ENCODE measurements at places on chromosomes 2 and 18.

DNA sequence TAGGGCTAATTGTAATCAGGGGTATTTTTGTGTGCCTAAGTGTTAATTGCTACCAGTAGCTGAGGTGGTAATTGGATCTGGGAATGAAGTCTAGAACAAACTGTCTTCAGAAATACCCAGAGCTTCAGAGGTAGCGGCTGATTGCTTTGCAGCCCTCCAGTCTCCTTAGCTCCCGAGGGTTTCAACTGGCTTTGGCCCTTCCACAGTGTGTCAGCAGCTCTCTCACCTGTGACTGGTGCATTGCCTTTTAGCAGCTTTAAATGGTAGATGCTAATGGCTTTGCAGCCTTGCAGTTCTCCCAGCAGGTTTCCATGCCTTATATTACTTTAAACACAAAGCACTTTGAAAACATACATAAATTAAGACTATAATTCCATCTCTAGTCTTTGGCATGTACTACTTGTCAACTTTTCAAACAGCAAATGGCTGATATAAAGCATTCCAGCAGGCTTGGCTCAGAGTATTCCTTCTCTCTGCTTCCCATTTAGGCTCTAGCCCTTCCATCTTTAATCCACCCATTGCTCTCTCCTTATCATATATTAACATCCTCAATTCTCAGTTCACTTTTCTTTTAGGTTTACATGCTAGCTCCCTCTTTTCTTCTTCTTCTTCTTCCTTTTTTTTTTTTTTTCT lies 156.4 kb upstream of the GALNT13 start:
- DNase-seq, result no peak

DNA sequence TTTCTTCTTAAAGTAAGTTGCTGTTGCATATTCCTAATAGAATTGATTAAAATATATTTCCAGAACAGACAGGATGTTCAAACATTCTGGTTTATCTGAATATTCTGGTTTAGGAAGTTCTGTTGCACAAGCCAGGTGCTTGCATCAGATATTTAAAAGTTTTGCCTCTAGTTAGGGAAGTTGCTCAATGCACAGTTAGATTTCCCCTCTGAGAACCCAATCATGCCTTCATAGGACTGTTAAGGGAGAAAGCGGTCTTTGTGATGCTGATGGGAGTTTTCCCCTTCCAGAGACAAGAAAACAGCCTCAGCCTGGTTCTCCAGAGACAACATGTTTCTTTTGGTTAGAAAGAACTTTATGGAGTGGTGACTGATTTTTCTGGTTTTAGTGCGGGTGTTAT lies 65.6 kb upstream of the REV1 start:
- DNase-seq, result no peak

DNA sequence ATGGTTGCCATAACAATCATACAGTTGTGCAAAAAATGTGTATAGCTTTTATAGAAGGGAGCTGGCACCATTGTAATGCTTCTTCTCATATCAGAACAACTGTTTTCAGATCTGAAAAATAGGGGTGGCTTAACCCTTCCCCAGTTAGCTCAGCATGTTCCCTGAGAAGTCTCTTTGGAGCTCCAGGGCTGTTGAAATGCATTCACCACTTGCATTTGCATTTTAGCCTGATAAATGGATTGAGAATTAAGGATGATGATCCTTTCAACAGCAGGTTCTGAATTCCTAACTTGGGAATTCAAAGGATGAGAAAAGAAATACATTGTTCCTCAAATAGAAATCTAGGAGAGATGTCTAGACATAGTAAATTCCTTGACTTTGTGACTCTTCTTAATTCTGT lies 181.7 kb upstream of the ALPP start:
- DNase-seq, result no peak

DNA sequence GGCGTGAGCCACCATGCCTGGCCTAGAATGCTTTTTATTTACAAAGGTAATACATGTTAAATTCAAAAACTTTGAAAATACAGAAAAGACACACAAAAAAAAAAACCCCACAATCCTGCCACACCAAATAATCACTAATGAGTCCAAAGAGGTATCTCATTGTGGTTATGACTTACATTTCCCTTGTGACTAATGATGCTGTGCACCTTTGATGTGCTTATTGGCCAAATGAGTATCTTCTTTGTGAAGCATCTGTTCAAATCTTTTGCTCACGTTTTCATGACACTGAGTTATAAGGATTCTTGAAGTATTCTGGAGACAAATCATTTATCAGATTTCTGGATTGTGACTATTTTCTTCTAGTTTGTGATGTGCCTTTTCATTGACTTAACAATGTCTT lies 6.4 kb upstream of the NLRC4 start:
- DNase-seq, result no peak

DNA sequence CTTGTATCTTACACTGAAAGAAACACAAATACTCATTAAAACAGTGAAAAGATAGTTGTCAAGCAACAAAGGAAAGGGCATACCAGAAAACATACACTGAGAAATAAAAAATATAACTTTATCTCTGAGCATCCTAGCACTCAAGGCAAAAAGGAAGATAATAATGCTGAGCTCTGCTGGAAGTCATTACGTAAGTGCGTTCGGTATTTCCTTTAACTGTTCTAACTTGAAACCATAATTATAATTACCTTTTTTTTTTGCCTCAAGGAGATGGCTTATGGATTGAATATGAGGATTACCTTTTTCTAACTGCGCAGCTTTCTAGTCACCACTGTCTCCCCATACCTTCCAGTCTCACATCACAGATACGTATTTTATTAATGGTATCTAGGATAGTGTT lies 308.1 kb downstream of the GBX2 start:
- no peak for DNase-seq

GRCh38 chr2:34291076-34291475 lies 692.0 kb upstream of the FAM98A start:
- DNase-seq, result no peak

- no peak for DNase-seq
These were observed 26.2 kb downstream of the KLF7 start for GRCh38 chr2:207139552-207139951.

DNA sequence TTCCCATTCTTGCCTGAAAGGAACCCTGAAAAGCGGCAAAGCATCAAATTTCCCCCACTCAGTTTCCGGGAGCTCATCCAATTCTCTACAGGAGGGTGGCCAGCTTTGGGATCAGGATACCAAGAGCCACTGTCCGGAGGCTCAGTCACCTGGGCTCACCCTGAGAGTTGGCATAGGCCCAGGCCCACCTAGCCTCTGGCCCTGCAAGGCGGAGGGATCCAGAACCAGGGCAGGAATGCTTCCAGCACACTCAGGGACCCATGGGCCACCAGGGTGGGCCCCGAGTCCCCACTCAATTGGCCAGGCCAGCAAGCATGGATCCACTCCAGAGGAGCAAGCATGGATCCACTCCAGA lies 432.9 kb upstream of the MYT1L start:
- no peak for DNase-seq

- no peak for DNase-seq
These were observed 128.5 kb downstream of the METTL4 start for GRCh38 chr18:2442726-2443275.

DNA sequence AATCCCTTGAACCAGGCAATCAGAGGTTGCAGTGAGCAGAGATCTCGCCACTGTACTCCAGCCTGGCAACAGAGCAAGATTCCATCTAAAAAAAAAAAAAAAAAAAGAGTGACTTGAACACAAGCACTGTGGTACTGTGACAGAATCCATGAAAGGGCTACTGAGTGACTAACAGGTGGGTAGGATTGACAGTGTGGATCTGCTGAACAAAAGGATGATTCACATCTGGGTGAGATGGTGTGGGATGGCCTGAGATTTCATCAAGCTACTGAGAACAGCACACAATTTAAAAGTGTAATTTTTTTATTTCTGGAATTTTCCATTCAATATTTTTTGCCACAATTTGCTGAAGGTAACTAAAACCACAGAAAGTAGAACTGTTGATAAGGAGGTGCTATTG lies 13.3 kb upstream of the SP3 start:
- DNase-seq, result no peak

GRCh38 chr2:159459279-159459678 lies 157.1 kb downstream of the BAZ2B start:
- no peak for DNase-seq

GRCh38 chr18:23056315-23056714 lies 79.0 kb upstream of the CABLES1 start:
- no peak for DNase-seq

DNA sequence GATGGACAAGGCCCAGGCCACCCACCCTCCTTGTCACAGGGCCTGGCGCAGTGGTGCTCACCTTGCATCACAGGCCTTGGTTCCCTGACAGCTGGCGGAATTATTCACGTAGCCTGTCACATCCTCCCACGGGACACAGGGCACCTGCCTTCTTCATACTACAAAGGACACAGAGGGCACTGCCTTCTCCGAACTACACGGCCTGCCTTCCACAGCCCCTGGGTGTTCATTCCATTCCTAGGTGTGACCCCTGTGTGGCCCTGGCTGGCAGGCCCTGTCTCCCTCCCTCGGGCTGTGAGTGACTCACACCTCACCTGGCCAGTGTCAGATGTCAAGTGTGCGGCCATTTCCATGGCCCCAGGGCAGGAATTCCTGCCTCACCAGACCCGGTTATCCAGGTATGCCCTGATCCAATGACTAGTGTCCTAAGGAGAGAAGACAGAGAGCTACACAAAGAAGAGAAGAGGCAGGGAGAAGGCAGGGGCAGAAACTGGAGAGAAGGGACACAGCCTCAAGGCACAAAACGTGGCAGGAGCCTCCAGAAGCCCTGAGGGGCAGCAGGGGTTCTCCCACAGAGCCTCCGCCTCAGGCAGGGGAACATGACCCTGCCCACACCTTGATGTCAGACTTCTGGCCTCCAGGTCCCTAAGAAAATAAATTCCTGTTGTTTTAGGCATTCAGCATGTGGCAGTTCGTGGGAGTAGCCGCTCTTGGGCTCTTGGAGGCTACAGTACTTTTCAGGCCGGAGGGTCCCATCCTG lies 43.4 kb downstream of the MBP start:
- DNase-seq, result no peak

DNA sequence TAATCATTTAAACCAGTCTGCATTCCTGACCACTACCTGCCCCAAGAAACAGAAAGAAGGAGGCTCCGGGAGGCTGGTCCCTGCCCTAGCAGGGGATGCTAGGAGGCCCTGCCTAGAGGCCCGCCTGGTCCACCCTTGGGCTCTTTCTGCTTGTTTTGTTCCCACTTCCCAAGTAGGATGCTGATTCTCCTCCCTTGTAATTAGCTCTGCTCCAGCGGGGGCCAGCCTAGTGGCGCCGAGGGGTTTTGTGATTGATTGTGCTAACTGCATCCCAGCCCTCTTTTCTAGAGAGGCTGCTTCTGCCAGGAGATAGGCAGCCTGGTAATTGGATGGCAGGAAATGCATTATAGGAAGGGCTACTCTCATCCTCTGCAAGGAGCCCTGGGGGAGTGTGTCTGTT lies 220.0 kb downstream of the LOXHD1 start:
- no peak for DNase-seq

DNA sequence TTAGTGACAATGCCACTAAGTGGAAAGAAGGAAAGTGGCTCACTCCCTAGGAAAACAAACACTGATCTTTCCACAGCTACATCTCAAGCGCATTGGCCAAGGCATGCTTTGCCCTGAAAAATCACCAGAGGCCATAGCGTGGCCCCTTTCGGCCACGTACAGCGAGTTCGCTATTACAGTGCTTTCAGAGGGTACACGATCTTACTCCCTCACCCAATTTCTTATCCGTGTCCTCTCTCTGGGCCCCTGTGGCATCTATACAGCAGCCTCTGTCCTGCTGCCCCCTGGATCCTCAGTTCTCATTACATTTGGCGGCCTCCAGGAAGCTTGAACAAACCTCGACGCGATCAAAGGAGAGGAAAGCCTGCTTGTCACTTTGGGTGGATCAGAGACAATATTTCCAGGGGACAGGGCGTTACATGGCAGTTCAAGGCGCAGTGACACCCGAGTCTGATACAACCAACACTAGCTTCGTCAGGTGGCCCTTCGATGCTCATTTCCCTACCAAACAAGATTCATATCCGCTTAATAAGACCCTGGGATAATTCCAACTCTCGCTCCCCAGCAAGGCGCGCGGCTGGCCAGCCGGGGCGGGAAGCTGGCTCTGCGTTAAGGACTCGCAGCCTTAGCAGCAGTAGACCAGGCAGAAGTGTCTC lies 941 bp downstream of the SKOR2 start:
- DNase-seq, result no peak

DNA sequence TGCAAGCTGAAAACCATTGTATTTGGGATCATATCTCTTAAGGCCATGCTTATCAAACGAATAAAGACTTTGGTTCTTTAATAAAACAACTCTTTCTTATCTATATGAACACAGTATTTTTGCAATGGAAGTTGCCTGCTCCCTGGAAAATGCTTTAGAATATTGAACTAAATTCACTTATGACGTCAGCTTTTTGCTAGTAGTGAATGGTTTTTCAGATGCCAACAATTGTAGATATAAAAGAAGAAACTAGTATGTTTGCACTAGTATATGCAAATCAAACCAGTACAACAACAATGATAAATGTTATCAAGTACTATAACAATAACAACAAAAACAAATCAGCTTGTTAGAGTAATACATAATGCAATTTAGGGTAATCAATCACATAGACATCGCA lies 1462.9 kb downstream of the SUCLG1 start:
- DNase-seq, result no peak

- DNase-seq, result no peak
These were observed 241.2 kb downstream of the TFCP2L1 start for GRCh38 chr2:121043827-121044222.

DNA sequence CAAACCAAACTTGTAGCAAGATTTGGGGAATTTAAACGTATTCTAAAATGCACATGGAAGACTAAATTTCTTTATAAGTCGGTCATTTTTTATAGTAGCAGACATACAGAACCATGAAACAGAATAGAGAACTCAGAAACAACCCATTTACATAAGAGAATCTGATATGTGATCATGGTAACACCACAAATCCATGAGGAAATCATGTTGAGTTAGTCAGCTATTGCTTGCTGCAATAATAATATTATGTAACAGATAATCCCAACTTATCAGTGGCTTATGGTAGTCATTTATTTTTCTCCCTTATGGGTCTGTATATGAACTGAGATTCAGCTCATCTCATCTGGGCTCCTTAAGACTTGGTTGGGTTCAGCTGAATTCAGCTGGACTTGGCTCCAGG lies 103.4 kb upstream of the SERTAD2 start:
- no peak for DNase-seq

DNA sequence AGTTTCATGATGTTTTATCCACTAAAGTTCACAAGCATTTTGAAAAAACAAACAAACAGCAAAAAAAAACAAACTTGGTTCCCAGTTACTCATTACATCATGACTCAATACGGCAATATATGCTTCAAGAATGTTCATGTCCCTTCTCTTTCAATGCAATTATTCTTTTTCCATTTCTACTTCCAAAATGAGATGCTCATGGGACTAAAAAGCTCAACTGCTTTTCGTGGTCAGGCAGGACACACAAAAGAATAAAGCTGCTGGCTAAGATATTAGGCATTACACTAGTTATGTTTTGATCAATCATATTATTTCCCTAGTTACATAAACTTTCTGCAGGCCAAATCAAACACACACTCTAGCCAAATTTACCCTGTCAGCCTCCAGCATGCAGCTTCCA lies 301.3 kb downstream of the EPHA4 start:
- no peak for DNase-seq

GRCh38 chr2:219656526-219656925 lies 29.1 kb downstream of the SLC4A3 start:
- no peak for DNase-seq

Measured in effector memory CD4-positive, alpha-beta T cell (primary cell).